ENCODE measurements at places on chromosomes 5 and 9.

DNA sequence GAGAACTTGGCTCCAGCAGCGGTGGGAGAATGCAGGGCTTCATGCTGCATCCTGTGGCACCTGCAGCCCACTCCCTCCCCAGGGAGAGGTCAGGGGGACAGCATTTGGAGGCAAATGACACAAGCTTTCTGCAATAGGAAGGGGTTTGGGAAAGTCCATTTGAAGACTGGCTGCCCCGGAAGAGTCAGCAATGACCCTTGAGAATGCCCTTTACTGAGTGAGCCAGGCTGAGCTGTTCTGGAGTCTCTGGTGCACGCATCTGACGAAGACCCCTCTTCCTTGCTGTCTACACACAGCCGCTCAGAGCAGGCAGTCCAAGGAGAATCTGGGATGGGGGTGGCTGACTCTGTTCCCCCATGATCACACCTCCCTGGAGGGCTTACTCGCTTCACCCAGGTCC lies 5.5 kb upstream of the NXNL2 start:
- no peak for DNase-seq

GRCh38 chr5:95620030-95620869 lies at the start of gene GPR150:
Gene GPR150, plus strand, starts transcription at chr5:95620087. Its CDS starts 189 bp downstream, at chr5:95620276.
- DNase-seq, result no peak

GRCh38 chr5:157029457-157029856 lies 29.5 kb downstream of the HAVCR1 start:
- DNase-seq, result no peak

DNA sequence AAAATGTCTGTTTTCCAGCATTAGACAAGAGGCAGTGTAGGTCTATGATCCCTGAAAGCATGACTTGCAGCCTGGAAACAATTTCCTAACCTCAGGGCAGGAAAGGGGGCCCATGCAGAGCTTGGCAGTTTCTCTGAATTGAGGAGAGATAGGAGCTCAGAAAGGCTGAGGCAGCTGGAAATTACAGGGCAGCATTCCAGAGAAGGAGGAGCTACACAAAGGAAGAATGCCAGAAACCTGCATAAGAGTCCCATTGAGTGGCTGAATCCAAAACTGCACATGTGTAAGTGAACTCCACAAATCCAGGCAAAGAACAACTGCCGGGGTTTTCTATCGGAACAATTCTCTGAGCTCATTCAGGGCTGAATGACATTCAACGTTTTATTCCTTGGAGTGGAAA lies 346.8 kb downstream of the PIK3R1 start:
- DNase-seq, result no peak

DNA sequence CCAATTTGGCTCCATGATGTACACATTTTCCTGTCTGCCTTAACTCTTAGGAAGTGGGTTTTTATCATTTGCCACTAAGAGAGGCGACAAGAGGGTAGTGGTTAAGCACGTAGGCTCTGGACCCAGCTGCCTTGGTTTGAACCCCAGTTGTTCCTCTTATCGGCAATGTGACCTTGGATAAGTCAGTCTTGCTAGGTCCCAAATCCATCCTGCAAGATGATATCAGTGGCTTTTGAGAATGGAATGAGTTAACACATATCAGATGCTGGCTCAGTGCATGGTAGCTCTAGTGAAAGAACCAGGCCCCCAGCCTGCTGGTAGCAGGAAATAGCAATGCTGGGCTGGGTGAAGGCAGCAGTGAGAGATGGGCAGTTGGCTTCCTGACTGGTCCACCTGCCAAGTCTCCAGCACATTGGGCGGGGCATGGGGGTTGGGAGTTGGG lies 72.5 kb downstream of the STK10 start:
- DNase-seq, result no peak

Measured in AG09309 (cell line).